Large intestine (tissue), 12 donors: ENCODE measurements at places on chromosomes 3 and 15. TPM values are rescaled to one million over a fixed set of nuclear protein-coding genes. Genes with fewer than 3 reads are reported as not detected.
A peak's percentile ranks its signal among the peaks of the same experiment; 100 is the strongest.

The TMEM158 gene
- polyA plus RNA-seq = 2.1 TPM

The TUSC7 gene
- not detected for polyA plus RNA-seq

The CLN6 gene
- 52.8 TPM for polyA plus RNA-seq

- no peak for DNase-seq
These were observed 36.4 kb downstream of the EXOG start for GRCh38 chr3:38532529-38532928.

DNA sequence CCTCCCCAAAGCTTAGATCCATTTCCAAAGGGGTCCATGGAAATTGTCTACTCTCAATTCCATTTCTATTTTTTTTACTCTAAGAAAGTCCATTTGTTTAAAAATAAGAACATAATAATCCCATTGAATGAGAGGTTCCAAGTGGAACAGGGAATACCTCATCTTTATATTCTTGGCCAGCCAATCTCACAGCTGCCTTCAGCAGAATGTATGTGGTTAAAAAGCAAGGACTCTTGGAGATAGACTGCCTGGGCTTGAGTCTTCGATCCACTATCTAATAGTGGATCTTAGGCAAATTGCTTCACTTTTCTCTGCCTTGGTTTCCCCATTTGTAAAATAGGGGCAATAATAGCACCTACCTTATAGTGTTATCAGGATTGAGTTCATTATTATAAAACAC is 24.5 kb upstream of the CAPN7 start:
- no peak for DNase-seq

The CHRNA5 gene
- 3.7 TPM for polyA plus RNA-seq

- no peak for DNase-seq
These were observed 24.4 kb upstream of the TMEM115 start for GRCh38 chr3:50383750-50384149.

DNA sequence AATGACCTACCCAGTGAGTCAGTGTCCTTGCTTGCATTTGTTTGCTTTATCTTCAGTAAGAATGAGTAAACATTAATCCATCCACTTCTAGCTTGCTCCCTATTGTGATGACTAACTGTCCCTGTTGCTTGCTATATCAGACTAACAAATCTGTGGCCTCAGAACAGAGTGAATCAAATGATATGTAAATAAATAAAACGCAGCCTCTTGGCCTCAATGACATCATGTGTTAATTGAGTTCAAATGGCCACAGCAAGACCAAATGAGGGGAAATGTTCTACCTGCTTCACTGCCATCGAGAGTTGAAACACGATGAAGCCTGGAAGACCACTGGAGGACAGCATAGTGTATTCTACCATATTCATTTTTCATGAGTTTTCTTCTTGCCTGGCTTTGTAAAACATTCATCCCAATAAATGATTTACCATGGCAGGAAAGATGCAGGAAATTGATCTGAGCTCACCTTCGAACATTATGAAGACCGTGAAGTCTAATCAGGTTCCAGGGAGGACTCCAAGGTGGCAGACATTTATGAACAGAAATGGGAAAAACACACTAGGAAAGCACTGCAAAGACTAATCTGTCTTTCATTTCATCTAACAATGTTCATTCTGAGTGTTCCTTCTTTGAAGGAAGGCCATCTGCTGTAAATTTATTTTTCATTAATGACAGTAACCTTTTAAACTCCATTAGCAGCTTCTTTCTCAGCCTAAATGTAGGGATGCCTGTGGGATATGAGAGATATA is 1144.5 kb downstream of the TUSC7 start:
- DNase-seq = no peak

DNA sequence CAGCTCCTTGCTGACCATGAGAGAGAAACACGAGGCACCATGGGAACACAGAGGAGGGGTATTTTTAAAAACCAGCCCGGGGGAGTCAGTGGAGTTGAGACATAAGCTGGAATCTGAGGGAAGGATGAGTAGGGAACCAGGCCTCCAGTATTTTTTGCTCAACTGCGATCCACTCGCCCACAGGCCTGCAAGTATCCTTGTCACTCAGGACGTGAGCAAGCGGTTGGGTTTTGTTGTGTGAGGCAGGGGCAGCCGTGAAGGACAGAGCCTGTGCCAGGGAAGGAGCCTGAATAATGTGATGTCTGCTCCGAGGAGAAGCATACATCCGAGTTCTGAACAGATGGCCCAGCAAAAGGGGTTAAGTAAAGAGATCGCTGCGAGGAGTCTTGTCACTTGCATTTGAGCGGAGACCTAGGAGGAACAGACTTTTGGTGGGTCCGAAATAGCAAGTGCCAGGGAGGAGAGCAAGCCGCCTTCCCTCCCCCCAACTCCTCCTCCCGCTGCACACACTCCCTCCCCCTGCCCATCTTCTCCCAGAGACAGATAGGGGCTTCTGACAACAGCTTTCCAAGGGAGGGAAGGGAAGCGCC is 20.4 kb upstream of the NTRK3 start:
- DNase-seq = no peak

DNA sequence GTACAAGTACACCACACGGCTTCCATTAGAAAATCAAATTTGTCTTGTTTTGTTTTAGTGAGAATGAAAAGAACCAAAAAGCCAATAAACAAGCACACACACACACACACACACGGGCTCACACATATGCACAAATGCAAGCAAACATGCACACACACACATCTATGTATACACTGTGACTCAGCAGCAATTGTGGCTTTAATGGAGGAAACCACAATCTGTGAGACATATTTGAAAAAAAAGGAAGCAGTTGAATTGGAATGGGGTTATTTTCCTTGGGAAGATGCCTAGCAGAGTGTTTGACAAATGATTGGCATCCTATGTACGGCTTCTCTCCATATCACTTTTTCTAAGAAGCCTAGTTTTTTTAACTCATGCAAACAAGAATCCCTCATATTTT is 201.1 kb upstream of the ARRDC4 start:
- no peak for DNase-seq

DNA sequence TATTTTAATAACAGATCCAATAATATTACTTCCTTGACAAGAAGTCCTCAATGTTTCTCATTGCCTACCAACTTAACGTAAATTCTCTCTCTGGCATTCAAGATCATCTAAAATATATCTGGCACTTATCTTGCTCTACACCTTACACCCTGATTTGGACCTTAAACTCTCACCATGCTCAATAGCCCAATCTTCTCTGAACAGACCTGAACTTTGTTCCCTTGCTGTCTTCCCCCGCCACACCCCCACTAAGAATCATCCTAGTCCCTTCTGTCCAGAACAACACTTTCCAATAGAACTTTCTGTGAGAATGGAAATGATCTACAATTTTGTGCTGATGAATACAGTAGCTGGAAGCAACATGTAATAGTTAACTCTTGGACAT is 44.9 kb downstream of the P2RY1 start:
- DNase-seq = no peak

The GABRB3 gene
- 5.1 TPM for polyA plus RNA-seq

- no peak for DNase-seq
These were observed 136.6 kb upstream of the PTX3 start for GRCh38 chr3:157300094-157300493.

GRCh38 chr3:100830931-100831330 is 121.6 kb downstream of the TFG start:
- DNase-seq = no peak

DNA sequence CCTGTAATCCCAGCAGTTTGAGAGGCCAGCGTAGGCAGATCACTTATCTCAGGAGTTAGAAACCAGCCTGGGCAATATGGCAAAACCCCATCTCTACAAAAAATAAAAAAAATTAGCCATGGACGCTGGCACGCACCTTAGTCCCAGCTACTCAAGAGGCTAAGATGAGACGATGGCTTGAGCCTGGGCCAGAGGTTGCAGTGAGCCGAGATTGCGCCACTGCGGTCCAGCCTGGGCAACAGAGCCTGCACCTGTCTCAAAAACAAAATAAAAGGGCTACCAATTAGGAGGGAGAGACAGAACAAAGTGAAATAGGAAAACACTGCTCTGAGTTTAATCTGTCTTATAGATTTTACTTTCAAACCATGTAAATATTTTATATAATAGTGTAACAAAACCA is 33.8 kb downstream of the MSL2 start:
- no peak for DNase-seq

The STRIT1 gene
- polyA plus RNA-seq = 0.97 TPM

GRCh38 chr3:107846279-107846852 is 244.5 kb downstream of the CD47 start:
- peak; percentile 61 for DNase-seq

- no peak for DNase-seq
These were observed 406.9 kb downstream of the NR2F2 start for GRCh38 chr15:96737408-96737807.

The MAGI1 gene
- 31.2 TPM for polyA plus RNA-seq

The RBM6 gene
- 153 TPM for polyA plus RNA-seq

DNA sequence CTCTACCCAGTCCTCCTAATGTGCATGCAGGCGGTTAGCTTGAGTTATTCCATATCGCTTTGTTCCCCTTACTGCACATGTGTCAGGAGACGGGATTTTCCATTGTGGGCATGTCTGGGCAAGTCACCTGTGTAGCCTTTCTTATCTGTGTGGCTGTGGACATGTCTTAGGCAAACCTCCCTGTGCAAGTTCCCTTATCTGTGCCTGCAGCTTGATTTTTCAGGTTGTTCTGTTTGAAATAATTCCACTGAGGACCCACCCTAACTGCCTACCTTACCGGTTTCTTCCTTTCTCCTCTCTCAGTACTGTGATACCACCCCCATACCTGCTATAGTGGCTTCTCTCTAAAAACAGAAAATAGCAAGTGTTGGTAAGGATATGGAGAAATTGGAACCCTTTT is 113.6 kb downstream of the NEO1 start:
- no peak for DNase-seq

DNA sequence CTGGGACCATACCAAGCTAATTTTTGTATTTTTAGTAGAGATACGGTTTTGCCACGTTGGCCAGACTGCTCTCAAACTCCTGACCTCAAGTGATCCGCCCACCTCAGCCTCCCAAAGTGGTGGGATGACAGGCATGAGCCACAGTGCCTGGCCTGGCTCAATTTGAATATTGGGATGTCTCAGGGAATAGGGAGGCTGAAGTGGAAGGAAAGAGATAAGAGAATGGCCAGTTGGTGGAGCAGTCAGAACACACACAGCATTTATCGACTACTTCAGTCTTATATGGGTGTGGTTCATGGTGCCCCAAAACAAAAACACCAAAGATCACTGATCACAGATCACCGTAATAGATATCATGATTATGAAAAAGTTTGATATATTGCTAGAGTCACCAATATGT is 144.4 kb downstream of the GMNC start:
- no peak for DNase-seq

GRCh38 chr3:190404715-190405114 is 16.8 kb downstream of the CLDN16 start:
- no peak for DNase-seq

The HLTF gene
- 20.6 TPM for polyA plus RNA-seq

DNA sequence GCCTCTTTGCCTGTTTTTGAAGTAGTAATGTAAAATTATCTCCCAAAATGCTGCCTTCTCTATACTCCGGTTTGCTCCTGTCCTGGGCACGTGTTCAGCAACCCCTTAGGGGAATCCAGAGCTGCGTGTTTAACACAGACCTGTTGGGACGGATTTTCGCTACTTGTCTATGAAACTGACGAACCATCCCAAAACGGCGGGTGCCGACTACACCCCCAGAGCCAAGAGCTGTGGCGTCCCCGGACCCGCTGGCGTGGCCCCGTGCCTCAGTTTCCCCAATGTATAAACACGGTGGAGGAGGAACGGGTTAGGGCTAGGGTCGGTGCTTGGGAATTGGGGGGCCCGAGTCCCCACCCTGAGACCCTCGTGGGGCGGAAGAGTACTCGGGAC is 473 bp downstream of the FHIT start:
- DNase-seq = no peak

The COL6A5 gene
- 2.2 TPM for polyA plus RNA-seq

The RTP1 gene
- polyA plus RNA-seq = 0.12 TPM

DNA sequence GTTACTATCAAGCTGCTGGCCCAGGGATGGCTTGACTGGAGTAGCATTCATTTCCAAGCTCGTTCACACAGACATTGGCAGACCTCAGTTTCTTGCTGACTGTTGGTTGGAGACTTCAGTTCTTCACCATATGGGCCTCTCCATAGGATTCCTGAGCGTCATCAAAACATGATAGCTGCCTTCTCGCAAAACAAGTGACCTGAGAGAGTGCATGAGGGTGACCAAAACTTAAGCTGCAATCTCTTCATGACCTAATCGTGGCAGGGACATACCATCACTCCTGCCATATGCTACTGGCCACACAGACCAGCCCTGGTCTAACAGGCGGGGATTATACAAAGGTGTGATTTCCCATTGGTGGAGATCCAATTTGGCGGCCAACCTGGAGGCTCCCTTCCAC is 46.0 kb upstream of the C3orf22 start:
- no peak for DNase-seq

The ZNF770 gene
- 36.3 TPM for polyA plus RNA-seq

- no peak for DNase-seq
These were observed 89.9 kb downstream of the ECT2 start for GRCh38 chr3:172840463-172840862.

DNA sequence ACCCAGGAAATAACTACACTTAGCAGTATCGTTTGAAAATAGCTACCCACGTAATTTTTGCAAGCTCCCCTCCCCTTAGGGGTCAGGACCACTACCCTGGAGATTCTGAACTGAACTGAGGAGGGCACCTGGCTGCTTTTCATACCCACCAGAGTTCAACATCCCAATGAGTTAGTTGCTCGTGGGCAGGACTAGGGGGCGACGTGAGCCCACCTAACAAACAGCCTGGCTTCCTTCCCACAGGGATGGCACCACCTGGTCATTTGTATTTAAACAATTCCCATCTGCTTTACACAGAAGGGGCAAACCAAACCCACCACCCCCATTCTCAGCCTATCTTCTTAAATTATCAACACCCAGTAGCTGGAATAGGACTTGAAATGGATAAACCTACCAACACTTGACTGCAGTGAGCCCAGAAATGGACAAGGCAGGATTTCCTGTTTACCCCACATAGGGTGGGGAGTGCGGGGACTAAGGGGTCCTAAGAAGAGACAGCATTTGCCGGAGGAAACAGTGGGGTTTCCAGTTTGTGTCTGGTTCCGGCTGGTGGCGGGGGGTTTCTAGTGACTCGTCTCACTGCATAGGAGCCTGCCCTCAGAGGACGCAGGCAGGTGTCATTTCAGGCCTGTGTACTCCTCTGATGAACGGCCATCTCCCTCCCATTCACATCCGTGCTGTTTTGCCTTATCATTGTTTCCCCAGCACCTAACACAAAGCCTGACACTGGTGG is 11.6 kb upstream of the VGLL4 start:
- DNase-seq = no peak
